B cell (primary cell): ENCODE measurements at places on chromosomes 2 and 18. TPM values are rescaled to one million over a fixed set of nuclear protein-coding genes. Genes with fewer than 3 reads are reported as not detected.

The SEMA4C gene
- polyA plus RNA-seq = 0.28 and 3.2 TPM in 2 replicates

The SERPINB10 gene
- not detected in 2 replicates for polyA plus RNA-seq

The SPDYA gene
- polyA plus RNA-seq = 0.09 TPM in 1 of 2 replicates, not detected in the other

The CAVIN2 gene
- polyA plus RNA-seq = 0.15 and 0.92 TPM in 2 replicates

The DSC2 gene
- 0.01 TPM in 1 of 2 replicates, not detected in the other for polyA plus RNA-seq

The VWC2L gene
- not detected in 2 replicates for polyA plus RNA-seq

The ANKRD30B gene
- 0.01 TPM in 1 of 2 replicates, not detected in the other for polyA plus RNA-seq

The SCN9A gene
- 0.04 TPM in 1 of 2 replicates, not detected in the other for polyA plus RNA-seq

The REG1B gene
- not detected in 2 replicates for polyA plus RNA-seq

The C1GALT1C1L gene
- not detected in 2 replicates for polyA plus RNA-seq

The SKOR2 gene
- not detected in 2 replicates for polyA plus RNA-seq

The MROH2A gene
- not detected in 2 replicates for polyA plus RNA-seq

The SLC4A3 gene
- 0.04 and 0.16 TPM in 2 replicates for polyA plus RNA-seq

The PCARE gene
- not detected in 2 replicates for polyA plus RNA-seq

The TEX44 gene
- not detected in 2 replicates for polyA plus RNA-seq

The RGPD4 gene
- not detected in 2 replicates for polyA plus RNA-seq

The ACMSD gene
- not detected in 2 replicates for polyA plus RNA-seq

The CCDC85A gene
- polyA plus RNA-seq = 0.15 TPM in 1 of 2 replicates, not detected in the other

The HOXD12 gene
- polyA plus RNA-seq = not detected in 2 replicates

The HJURP gene
- polyA plus RNA-seq = 0.65 and 0.73 TPM in 2 replicates

The GCG gene
- polyA plus RNA-seq = not detected in 2 replicates

The CFAP65 gene
- not detected in 2 replicates for polyA plus RNA-seq

The SPOPL gene
- 14.0 and 25.1 TPM in 2 replicates for polyA plus RNA-seq

The FANCL gene
- polyA plus RNA-seq = 9.1 and 9.8 TPM in 2 replicates

The TM4SF20 gene
- polyA plus RNA-seq = not detected in 2 replicates

The CRYGC gene
- polyA plus RNA-seq = not detected in 2 replicates

The UGT1A5 gene
- not detected in 2 replicates for polyA plus RNA-seq
